ELF-1 (cell line): ENCODE measurements at places on chromosomes 1 and 21.
A peak's percentile ranks its signal among the peaks of the same experiment; 100 is the strongest.

GRCh38 chr1:48556186-48556850 is 84.3 kb upstream of the SPATA6 start:
- DNase-seq = no peak

GRCh38 chr1:199132006-199132405 is 493.2 kb downstream of the PTPRC start:
- DNase-seq = no peak

DNA sequence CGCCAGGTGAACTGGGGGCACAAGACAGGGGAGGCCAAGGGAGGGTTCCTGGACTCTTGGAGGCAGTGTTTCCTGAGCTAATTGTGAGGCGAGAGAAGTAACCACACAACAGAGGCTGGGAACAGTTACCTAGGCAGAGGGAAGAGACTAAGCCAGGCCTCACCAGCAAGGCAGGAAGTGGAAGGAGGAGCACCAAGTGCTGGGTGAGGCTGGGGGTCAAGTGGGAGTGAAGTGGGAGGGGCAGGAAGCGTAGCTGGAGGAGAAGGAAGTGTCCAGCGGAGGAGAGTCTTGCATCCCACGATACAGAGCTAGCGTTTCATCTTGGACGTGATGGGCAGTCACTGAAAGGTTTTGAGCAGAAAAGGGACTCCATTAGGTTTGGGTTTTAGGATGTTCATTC is 48.3 kb upstream of the CAPZB start:
- no peak for DNase-seq

- no peak for DNase-seq
Observed at GRCh38 chr1:38523568-38523939, 336.0 kb downstream of the RRAGC start.

DNA sequence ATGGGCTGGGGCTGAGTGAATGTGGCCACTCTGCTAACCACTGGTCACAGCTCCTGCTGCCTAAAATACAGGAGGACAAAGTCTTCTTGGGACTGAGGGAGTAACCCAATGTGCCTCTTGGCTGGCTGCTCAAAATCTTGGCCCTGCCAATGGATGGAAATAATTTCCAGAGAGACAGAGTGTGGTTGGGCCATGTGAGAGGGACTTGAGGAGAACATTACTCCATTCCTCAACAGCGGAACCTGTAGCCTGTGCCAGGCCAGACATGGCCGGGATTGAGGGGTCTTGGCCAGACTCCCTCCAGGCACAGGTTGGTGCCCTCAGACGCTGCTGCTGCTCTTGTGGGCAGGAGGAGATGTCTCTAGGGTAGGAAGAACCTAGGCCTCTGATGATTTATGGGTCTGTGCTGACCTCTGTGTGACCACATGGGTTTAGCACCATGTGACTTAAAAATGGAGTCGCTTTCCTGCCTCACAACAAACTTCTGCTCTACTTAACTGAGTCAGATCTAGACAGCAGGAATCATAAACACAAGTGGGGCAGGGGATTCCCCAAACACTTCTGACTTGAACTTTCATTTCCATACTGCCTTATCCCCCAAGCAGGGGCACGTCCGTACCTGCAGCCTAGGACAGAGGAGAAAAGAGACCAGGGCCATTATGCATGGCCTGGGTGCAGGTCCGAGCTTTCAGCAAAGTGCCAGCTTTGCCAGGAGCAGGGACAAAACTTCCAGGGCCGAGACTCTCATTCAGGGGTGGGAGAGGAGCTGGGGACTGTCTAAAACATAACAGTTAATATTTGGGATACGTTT is 79.2 kb downstream of the CD34 start:
- no peak for DNase-seq

GRCh38 chr1:17472814-17473213 is 33.3 kb upstream of the RCC2 start:
- no peak for DNase-seq

GRCh38 chr1:36125129-36125991 is at the start of gene COL8A2:
Gene COL8A2 (minus strand): TSS chr1:36125222. CDS start chr1:36100242, 24,980 bp downstream.
- no peak for DNase-seq

DNA sequence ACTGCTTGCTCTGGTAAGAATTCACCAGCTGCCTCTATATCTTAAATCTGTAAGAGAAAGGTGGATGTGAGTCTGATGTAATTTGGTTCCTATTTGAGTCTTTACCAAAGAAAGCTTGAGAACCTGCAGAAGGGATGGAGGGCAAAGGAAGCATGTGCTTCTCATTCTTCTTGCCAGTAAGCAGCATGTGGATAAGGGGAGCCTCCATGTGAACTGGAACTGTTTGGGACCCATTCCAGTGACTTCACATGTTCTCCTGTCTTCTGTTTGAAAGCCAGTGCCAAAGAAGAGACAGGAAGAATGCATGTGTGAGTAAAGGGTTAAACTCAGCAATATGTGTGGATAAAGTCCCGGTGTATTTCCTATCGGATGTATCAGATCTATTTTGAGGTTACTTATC is 119.6 kb upstream of the ADGRL2 start:
- no peak for DNase-seq

DNA sequence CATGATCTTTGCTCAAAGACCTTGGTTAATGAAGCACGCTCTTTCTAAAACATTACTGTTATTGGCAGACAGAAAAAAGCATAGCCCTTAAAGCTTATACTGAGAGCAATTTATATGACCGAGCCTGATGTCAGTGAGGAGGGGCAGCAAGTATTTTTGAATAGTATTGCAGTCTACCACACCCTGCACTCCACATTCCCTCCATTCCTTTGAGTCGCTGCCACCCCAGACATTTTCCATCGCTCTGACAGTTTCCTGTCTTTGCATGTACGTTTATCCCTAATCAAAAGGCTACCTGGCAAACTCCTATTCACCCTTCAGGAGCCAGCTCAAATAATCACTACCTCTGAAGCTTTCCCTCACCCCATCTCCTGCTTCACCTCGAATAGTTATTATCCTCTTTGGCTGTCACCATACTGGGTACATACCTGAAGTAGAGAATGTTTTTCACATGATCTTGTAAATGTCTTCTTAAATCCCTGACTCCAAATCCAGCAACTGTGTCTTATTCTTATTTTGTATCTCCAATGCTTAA is 5.5 kb upstream of the JUN start:
- DNase-seq = no peak

DNA sequence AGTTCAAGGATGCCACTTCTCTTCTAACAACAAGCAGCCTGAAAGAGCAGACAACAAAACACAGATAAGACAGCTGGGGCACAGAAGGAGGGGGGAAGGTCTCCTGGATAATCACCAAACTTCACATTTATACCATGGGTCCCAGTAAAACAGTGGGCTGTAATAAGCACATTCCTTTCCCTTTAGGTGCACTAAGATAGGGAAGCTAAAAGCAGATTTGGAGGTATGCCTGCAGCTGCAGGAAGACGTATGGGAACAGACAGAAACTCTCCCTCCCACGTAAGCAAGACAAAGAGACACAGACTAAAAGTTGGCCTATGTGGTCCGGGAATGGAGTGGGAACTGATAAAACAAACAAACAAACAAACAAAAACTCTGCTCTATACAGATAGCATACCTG is 612.1 kb downstream of the MRPL39 start:
- DNase-seq = no peak

DNA sequence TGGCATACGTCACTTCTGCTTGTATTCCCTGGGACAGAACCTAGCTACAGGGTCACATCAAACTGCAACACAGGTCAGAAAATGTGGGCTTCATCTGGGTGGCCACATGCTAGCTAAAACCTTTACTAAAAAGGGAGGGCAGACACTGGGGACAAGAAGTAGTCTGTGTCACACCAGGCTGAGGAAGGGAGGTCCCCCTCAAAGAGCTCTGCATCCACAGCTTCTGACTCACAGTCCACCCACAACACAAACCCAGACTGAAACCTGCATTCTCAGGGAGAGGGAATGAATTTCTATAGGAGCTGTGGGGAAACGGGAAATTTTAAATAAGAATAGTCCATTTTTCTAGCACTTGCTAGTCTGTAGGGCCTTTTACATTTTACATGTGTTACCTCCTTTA is 16.2 kb downstream of the OLIG2 start:
- no peak for DNase-seq

- DNase-seq = no peak
Observed at GRCh38 chr21:28767523-28767922, 225.2 kb downstream of the LTN1 start.

- DNase-seq = peak; percentile 98
Observed at GRCh38 chr21:44773291-44773932, 28.2 kb downstream of the UBE2G2 start.

DNA sequence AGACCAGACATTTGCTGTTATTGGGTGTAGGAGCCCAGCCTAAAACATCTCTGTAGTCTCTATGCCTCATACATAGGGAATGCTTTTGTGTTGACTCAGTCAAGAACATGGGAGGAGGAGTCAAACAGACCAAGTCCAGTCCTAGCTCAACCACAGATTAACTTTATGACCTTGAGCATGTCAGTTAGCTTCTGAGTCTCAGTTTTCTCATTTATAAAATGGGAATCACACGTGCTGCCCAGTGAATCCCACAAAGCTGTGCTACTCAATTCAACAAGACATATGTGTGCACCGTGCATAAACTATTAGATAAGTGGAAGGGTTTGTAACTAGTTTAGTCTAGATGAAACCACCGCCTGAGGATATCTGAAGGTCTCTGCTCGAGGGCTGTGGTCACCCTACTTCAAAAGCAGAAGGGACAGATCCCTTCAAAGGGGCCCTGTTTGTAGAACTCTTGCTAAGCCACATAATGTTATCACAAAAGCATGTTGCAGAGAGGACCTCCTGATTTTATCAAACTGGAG is 109.5 kb upstream of the NFIA start:
- DNase-seq = no peak

GRCh38 chr1:31585736-31586365 is 9.5 kb downstream of the TINAGL1 start:
- no peak for DNase-seq

DNA sequence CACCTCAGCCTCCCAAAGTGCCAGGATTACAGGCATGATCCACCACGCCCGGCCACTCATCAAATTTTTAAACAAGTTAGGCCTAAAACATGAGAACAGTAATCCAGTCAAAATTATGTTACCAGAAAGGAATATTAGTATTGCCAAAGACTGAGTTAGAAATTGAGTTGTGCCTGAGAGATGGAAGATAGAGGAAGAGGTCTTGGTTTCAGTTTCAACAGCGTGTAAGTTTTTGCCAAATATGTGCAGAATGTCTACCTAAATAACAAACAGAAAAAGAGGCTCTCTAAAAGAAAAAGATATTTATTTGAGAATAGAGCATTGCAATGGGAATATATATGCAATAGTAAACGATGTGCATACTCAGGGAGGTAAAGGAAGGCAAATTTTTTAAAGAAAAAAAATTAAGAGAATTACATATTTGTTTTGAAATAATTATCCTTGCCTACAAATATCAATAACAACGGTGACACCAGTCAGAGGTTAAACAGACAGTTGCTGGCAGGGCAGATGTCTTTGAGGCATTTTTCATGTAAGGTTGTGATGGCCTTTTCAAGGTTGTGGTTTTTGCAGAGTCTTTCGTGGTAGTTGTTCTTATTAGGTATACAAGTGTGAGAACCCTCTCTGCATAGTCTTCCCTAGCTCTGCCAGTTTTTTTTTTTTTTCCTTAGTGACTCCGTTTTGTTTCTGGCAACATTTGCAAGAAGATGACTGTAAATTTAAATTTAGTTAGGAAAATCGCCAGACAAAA is 2.2 kb upstream of the CD1B start:
- no peak for DNase-seq

GRCh38 chr1:110370827-110371226 is 20.0 kb downstream of the SLC16A4 start:
- DNase-seq = no peak

- no peak for DNase-seq
Observed at GRCh38 chr1:190935925-190936324, 458.3 kb upstream of the BRINP3 start.

- DNase-seq = no peak
Observed at GRCh38 chr1:21258331-21259134, 31.7 kb downstream of the ECE1 start.

DNA sequence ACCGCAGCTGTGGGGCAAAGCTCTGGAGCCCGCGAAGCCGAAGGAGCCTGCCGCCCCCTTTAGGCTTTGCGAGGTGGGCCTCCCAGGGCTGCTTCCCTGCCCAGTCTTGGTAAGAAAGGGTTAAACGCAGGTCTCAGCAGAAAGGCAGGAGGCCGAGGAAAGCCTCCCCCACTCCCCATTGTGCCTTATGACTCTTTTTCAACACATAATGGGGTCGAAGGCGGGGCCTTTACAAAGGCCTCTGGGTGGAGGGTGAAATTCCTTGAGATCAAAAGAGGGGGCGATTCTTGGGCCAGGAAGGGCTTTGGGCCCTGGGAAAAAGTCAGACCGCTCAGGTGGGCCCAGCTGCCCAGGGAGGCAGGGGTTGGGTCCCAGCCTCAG is 880 bp downstream of the ALPL start:
- DNase-seq = peak; percentile 86

GRCh38 chr1:26820784-26821269 is 5.7 kb upstream of the ZDHHC18 start:
- no peak for DNase-seq

DNA sequence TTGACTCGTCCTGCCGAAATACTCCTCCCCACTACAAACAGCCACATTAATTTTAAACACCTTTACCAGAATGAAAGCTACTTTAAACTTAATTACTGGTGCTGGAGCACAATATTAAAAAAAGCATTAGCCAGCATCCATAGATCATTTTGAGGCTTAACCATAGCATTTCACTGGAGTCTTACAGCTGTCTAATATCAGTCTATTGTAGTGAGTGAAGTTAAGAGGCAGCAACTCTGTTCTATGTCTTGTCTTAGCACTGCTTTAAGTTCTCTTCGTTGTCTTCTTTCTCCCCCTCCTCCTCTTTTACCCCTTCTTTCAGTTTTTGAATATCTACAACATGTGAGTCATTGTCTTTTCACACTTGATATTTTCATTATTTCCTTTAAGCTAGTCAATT is 49.3 kb downstream of the ADGRL2 start:
- DNase-seq = no peak

DNA sequence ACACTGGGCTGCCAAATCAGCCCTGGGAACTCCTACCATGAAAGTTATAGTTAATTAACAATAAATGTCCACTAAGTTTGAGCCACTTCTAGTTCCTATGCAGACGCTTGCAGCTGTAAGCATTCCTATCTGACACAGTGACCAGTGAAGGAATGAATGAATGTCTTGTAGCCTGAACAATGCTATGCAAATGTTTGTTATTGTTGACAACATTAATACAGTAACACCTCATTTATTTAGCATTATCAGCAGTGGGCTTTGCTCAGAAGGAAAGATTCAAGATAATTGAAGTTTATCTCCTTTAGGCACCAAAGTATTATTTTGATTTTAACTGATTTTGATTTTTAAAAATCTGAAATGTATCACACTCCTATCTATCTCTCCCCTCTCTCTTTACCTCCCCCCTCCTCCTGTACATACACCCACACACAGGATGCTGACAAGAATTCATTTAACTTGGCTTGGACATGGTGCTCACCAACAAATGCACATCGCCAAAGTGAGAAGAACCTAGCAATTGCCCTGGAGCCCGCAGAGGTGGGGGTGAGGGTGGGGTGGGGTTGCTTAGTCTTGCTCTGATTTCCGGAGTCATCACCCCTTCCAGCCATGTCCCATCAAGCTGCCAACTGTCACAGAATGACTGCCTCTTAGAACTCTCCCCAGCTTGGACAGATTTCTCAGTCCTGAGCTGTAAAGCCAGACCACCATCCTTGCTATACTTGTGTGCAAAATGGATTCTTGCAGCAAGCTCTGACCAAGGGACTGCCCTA is 215.3 kb upstream of the CSF3R start:
- DNase-seq = no peak

- peak; percentile 85 for DNase-seq
Observed at GRCh38 chr1:177945943-177946650, 23.8 kb downstream of the SEC16B start.
